ENCODE measurements at places on chromosomes 16 and 17. TPM values are rescaled to one million over a fixed set of nuclear protein-coding genes. Genes with fewer than 3 reads are reported as not detected.

DNA sequence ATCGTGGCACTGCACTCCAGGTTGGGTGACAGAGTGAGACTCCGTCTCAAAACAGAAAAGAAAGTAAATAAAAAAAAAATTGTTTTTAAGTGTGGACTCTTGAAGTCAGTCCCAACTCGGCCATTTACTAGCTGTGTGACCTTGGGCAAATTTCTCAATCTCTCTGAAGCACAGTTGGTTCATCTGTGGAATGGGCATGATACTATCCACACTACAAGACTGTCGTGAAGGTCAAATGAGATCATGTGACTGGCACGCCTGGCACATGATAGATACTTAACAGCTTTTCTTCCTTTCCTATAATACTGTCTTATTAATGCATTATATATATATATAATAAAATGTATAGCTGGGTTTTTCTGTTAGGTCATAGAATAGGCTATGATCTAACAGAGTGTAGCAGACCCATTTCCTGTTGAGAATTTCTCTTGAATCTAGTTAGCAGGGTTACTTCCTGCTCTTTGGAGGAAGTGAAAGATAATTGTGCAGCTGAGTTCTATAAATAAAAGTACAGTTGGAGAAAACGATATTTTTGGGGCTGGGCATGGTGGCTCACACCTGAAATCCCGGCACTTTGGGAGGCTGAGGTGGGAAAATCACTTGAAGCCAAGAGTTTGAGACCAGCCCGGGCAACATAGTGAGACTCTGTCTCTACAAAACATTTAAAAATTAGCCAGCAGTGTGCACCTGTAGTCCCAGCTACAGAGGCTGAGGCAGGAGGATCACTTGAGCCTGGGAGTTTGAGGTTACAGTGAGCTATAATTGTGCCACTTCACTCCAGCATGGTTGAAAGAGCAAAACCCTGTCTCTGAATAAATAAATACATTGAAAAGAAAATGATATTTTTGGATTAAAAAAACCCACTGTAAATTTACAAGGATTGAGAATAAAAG lies 7.3 kb downstream of the MILR1 start:
- DNase-seq: no peak

Gene SLC52A1
- total RNA-seq: 0.29 TPM

Gene KIF2B
- not detected for total RNA-seq

Gene MARCHF10
- not detected for total RNA-seq

- DNase-seq: no peak
Observed at GRCh38 chr17:32882029-32882428, 5.1 kb upstream of the MYO1D start.

DNA sequence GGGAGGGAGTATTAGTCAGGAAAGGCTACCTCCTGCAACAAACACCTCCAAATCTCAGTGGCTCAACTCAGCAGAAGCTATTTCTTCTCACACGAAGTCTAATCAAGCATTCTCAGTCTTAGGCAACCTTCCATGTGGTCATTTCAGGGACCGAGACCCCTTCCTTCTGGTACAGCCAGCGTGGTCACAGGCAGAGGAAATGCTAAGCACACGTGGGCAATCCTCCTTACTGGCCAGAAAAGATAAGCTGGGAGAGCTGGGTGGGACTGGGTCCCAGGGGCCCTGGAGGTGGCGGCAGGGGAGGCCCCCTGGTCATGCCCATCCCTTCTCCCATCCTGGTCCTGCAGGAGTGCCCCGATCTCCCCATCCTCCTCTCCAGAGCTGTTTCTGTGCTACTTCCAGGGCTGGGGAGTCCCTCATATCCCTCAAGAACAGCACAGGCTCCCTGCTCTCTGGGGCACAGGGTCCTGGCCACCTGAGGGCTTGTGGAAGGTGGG lies 5.7 kb upstream of the CX3CL1 start:
- no peak for DNase-seq
